H9 (cell line): ENCODE measurements at places on chromosomes 1 and 21. TPM values are rescaled to one million over a fixed set of nuclear protein-coding genes. Genes with fewer than 3 reads are reported as not detected.

AADACL3 gene
- 0.22 and 0.35 TPM in 2 replicates for total RNA-seq

LHX4 gene
- total RNA-seq = 1.9 and 2.0 TPM in 2 replicates

VWA1 gene
- 55.6 and 57.1 TPM in 2 replicates for total RNA-seq

FAM151A gene
- total RNA-seq = not detected in 2 replicates

FCRL1 gene
- total RNA-seq = not detected in 2 replicates

ICOSLG gene
- total RNA-seq = 6.6 and 6.8 TPM in 2 replicates

LMX1A gene
- total RNA-seq = not detected in 2 replicates

FYB2 gene
- total RNA-seq = 0.33 and 0.48 TPM in 2 replicates

PPOX gene
- 33.4 and 39.8 TPM in 2 replicates for total RNA-seq

- no peak within 1 kb of the TSS for H3K27ac ChIP-seq
- no peaks in the 10 kb centered on the region; the same call in 1 of the 2 replicates for H3K27me3 ChIP-seq
- peaks cover 22% of the 10 kb centered on the region for H3K36me3 ChIP-seq
- no peaks in the 10 kb centered on the region; the same call in 1 of the 2 replicates for H3K4me1 ChIP-seq
These were observed at the start of the genes FBXO2 and FBXO44 for GRCh38 chr1:11654137-11654938. Gene FBXO2, minus strand, starts transcription at chr1:11654429. Its CDS starts 89 bp downstream, at chr1:11654340. Gene FBXO44, plus strand, starts transcription at chr1:11654877. Its CDS starts 959 bp downstream, at chr1:11655836.

- no peak overlapping the region for H3K4me3 ChIP-seq
- no peak for DNase-seq
- no peaks in the 10 kb centered on the region for H3K27me3 ChIP-seq
- H3K36me3 ChIP-seq = no peaks in the 10 kb centered on the region
- H3K4me1 ChIP-seq = no peaks in the 10 kb centered on the region
These were observed 257.5 kb upstream of the B3GALT2 start for GRCh38 chr1:193443886-193444285.

DNA sequence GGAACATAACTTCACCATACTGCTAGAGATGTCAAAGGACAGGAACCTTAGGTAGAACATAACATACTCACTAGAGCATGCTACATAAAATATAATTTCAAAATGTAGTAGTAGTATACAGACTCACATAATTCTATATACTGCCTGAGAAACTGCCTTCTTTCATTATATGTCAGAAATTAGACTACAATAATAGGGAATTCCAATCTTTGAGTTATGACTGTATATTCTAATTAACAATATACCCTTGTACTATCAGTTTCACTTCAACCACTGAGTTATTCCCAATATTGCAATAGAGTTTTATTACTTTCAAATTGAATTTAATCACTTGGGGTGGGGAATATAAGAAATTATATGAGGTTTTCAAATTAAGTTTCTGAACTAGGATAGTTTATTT is 44.0 kb downstream of the OMA1 start:
- H3K27ac ChIP-seq = no peak overlapping the region
- no peak for DNase-seq
- H3K36me3 ChIP-seq = no peaks in the 10 kb centered on the region
- no peak overlapping the region for H3K4me3 ChIP-seq

DNA sequence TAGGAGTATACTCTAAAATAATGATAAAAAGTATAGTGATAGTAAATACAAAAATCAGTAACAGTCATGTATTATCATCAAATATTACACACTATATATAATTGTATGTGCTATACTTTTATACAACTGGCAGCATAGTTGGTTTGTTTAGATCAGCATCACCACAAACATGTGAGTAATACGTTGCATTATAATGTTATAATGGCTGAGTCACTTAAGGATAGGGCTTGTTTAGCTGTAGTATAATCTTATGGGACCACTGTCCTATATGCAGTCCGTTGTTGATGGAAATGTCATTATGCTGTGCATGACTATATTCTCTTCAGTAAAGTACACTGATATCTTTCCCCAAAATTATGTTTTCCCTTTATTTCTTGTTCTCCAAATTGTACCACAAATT is 92.8 kb downstream of the LYPLAL1 start:
- H3K4me3 ChIP-seq = no peak overlapping the region
- no peaks in the 10 kb centered on the region; the same call in 1 of the 2 replicates for H3K4me1 ChIP-seq
- 0 out of 2 replicates have a peak, but pooled peaks cover 5% of the 10 kb centered on the region for H3K36me3 ChIP-seq
- DNase-seq = no peak

DNA sequence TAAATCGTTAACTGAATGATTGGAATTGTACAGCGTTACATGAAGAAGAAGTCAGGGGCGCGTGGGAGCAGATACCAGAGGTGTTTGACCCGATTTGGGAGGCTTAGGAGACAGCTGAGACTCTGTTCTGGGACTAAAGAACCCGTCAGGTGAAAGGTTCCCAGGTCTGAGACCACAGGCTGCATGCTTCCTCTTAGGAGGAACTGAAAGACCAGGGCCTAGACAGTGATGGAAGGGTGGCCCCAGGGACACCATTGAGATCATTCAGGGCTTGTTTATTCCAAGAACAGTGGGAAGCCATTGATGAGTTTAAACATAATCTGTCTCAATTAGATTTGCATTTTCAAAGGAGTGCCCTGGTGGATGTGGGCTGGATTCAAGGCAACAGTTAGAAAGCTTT is 904 bp downstream of the KLF17 start:
- no peak overlapping the region for H3K4me3 ChIP-seq
- H3K4me1 ChIP-seq = no peaks in the 10 kb centered on the region
- no peak for DNase-seq
- no peaks in the 10 kb centered on the region for H3K36me3 ChIP-seq
- no peaks in the 10 kb centered on the region for H3K27me3 ChIP-seq

DNA sequence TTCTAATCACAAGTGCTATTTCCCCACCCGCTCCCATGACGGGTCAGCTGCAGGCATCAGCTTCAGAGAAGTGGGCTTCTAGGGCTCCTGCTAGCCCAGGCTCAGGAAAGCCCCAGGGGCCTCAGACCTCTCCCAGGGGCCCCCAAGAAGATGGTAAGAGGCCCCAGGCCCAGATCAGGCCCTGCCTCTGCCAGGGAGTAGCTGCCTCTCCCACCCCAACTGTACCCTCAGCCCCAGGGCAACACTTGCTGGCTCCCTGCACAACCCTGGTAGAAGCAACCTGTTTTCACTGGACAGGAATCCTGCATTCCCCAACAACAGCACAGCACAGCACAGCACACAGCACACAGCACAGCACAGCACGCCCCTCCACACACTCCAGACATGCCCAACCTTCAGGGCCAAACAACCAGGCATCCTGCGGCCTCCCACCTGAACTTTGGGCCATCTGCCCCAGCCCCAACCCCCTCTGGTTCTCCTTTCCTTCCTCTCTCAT is 6.5 kb downstream of the BLACAT1 start:
- no peak overlapping the region for H3K27ac ChIP-seq
- H3K36me3 ChIP-seq = peaks cover 12% of the 10 kb centered on the region; the same call in 2 of the 3 replicates
- H3K4me1 ChIP-seq = peaks cover 41% of the 10 kb centered on the region
- no peaks in the 10 kb centered on the region; the same call in 1 of the 2 replicates for H3K27me3 ChIP-seq
- peak overlapping the region; percentile 71 for H3K4me3 ChIP-seq

GRCh38 chr1:240046000-240046399 is 45.7 kb upstream of the FMN2 start:
- no peak overlapping the region for H3K4me3 ChIP-seq
- H3K27me3 ChIP-seq = no peaks in the 10 kb centered on the region
- no peak overlapping the region for H3K27ac ChIP-seq
- no peaks in the 10 kb centered on the region for H3K4me1 ChIP-seq

DNA sequence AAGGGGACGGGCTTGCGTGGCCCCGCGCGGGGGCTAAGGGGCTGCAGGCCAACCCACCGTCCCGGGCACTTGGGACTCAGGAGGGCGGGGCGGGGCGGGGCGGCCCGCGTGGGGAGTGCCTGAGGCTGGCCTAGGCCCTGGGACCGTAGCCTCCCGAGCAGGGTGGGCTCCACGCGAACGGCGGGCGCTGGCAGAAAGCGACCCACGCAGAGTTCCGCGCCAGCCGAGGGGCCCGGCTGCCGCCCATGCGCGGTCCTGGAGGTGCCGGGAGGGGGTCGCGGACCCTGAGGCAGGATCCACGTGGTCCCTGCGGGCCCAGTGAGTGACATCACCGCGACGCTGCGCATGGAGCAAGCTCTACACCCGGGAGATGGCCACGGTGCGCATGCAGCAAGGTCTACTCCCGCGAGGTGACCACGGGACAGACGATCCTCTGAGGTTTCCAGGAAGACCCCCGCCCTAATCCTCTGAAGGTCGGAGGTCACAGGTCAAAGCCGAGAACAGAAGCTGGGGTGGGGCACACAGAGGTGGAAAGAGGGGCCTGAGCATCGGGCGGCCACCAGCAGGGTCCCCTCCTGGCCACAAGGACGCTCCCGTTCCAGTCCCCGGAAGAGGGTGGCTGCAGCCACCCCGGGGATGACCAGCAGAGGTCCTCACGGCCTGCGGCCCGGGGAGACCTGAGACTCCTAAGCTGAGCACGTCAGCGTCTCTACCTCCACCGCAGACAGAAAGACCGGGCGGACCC is 13.5 kb upstream of the SLC19A1 start:
- no peak overlapping the region for H3K27ac ChIP-seq
- H3K4me1 ChIP-seq = no peaks in the 10 kb centered on the region; the same call in 1 of the 2 replicates

DNA sequence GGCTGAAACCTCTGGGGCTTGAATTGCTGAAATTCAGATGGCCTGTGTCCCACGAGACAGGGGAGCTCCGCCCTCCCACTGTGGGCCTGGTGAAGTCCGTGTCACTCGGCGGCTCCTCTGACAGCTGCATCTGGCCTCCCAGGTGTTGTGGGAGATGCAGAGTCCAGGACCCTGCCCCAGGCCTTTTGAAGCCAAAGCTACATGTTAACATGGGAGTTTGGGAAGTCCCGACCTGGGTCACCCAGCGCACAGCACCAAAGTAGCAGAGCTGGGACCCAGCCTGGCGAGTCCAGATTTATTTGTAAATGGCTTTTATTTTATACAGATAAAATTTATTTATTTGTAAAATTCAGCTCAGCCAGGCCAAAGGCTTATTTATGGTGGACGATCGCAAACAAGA is 28.9 kb downstream of the SLC37A1 start:
- H3K36me3 ChIP-seq = peaks cover 42% of the 10 kb centered on the region
- H3K4me1 ChIP-seq = peaks cover 2% of the 10 kb centered on the region; the same call in 1 of the 2 replicates
- no peak overlapping the region for H3K27ac ChIP-seq
- H3K4me3 ChIP-seq = no peak overlapping the region
- H3K27me3 ChIP-seq = no peaks in the 10 kb centered on the region
- DNase-seq = no peak

GRCh38 chr1:109493227-109493626 is 667 bp upstream of the CYB561D1 start:
- peak overlapping the region; percentile 91; the same call in 2 of the 3 replicates for H3K4me3 ChIP-seq
- no peaks in the 10 kb centered on the region for H3K27me3 ChIP-seq
- no peaks in the 10 kb centered on the region; the same call in 1 of the 2 replicates for H3K36me3 ChIP-seq
- DNase-seq = no peak
- no peak overlapping the region for H3K27ac ChIP-seq

DNA sequence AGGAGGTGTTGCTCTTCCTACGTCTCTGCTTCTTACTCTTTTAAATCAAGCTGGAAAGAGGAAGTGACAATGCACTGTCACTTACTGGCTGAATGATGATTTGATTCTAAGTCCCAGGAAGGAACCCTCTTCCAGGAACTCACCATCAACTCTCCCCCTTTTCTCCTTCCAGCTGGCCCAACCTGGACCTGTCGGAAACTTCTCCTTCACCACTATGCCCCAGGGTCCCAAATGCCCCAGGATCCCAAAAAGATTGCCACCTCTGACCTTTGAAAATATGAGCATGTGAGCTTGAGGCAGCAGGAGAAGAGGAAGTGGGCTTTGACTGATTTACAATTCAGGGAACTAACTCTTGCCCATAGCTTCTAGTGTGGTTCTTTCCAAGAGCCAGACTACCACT is 5.3 kb upstream of the ADAMTS5 start:
- H3K36me3 ChIP-seq = no peaks in the 10 kb centered on the region
- no peaks in the 10 kb centered on the region for H3K4me1 ChIP-seq
- H3K4me3 ChIP-seq = no peak overlapping the region
- no peaks in the 10 kb centered on the region; the same call in 1 of the 2 replicates for H3K27me3 ChIP-seq
- H3K27ac ChIP-seq = no peak overlapping the region

DNA sequence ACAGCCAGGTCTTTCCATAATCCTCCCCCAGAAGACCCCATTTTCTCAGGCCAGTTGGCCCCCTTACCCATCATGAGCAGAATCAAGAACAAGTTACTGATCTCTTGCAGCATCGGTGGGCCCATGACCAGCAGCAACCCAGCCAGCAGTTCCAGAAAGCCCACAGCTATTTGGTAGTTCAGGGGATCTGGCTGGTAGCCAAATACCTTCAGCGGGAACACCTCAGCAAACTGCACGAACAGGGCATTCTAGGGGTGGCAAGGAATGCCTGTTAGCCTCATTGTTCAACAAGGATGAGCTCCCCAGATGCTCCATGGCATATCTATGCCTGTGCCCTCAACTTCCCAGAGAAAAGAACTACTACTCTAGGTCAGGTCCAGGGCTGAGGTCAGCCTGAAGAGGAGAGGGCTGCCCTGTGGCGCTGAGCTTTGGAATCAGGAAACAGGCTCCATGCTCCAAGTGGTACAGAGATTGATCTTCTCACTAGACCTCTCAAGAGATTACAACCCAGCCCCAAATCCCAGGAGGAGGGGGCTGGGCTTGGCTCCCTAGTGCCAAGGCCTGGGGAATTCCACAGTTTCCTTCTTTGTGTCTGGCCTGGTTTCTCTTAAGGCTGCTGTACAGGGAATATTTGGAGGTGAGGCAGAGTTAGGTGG is 1.3 kb downstream of the TMEM35B start:
- H3K27ac ChIP-seq = no peak overlapping the region
- H3K36me3 ChIP-seq = no peaks in the 10 kb centered on the region
- no peak for DNase-seq
- 0 out of 2 replicates have a peak, but pooled peaks cover 3% of the 10 kb centered on the region for H3K4me1 ChIP-seq

GRCh38 chr1:203033287-203033686 is 7.0 kb downstream of the PPFIA4 start:
- H3K4me3 ChIP-seq = no peak overlapping the region
- DNase-seq = no peak
- H3K36me3 ChIP-seq = no peaks in the 10 kb centered on the region; the same call in 2 of the 3 replicates

DNA sequence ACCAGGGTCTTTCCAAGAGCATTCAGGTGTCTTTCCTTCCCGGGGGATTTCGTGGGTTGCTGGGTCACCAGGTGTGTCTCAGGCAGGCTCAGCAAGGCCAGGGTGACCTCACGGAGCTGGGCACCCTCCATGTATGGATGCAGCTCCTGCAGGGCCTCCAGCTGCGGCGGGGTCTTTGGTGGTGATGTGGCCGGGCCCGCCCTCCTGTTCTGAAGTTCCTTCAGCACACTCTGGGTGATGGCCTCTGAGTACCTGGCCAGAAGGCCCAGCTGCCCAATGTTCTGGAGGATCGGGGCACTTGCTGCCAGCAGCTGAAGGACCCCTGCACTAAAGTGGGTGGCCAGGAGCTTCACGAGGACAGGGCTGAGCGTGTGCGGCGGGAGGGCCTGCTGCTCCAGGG is 45.5 kb downstream of the URB1 start:
- no peak overlapping the region for H3K4me3 ChIP-seq
- DNase-seq = no peak
- no peak overlapping the region for H3K27ac ChIP-seq
- peaks cover 93% of the 10 kb centered on the region for H3K36me3 ChIP-seq
- H3K4me1 ChIP-seq = no peaks in the 10 kb centered on the region
- no peaks in the 10 kb centered on the region for H3K27me3 ChIP-seq

- DNase-seq = no peak
- H3K27ac ChIP-seq = no peak overlapping the region
- no peaks in the 10 kb centered on the region for H3K4me1 ChIP-seq
- no peaks in the 10 kb centered on the region for H3K27me3 ChIP-seq
- H3K36me3 ChIP-seq = no peaks in the 10 kb centered on the region
- no peak overlapping the region for H3K4me3 ChIP-seq
These were observed 49.7 kb upstream of the IFI44L start for GRCh38 chr1:78570539-78570938.
